ENCODE measurements at places on chromosomes 6 and 20. TPM values are rescaled to one million over a fixed set of nuclear protein-coding genes. Genes with fewer than 3 reads are reported as not detected.

Gene PDE10A
- 2.9 TPM for total RNA-seq

GRCh38 chr6:44094403-44095242 lies 32.6 kb downstream of the MRPL14 start:
- H3K27me3 ChIP-seq, result no peaks in the 10 kb centered on the region
- H3K27ac ChIP-seq, result no peak overlapping the region
- no peaks in the 10 kb centered on the region for H3K36me3 ChIP-seq
- no peaks in the 10 kb centered on the region for H3K4me1 ChIP-seq

DNA sequence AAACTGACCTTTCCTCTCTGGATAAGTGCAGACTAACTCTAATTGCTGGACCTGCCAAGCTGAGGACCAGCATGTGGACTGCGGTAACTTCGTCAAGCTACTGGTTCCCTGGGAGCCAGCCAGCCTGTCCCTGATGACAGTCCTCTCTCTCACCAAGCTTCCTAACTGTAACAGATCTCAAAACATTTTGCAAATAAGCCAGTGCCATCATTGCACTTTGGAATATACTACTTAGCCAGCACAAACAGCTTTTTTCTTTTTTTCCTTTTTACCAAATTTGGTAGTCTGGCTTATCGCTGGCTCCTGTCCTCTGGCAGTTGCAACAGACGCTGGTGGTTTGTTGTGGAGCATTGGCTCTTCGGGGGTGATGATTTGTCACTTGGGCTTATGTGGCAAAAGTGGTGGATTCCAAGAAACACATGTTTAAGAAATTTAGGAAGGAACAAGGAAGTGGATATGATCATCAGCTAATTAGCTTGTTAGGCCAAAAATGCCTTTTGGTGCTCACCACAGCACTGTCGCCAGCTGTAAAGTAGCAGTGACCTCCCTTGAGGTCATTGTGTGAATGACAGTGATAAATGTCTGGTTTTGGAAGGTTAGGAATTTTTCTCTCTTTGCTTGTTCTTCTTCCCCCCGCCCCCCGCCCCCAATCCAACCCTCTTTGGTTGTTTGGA lies 171.7 kb downstream of the CLIC5 start:
- H3K4me1 ChIP-seq, result no peaks in the 10 kb centered on the region

DNA sequence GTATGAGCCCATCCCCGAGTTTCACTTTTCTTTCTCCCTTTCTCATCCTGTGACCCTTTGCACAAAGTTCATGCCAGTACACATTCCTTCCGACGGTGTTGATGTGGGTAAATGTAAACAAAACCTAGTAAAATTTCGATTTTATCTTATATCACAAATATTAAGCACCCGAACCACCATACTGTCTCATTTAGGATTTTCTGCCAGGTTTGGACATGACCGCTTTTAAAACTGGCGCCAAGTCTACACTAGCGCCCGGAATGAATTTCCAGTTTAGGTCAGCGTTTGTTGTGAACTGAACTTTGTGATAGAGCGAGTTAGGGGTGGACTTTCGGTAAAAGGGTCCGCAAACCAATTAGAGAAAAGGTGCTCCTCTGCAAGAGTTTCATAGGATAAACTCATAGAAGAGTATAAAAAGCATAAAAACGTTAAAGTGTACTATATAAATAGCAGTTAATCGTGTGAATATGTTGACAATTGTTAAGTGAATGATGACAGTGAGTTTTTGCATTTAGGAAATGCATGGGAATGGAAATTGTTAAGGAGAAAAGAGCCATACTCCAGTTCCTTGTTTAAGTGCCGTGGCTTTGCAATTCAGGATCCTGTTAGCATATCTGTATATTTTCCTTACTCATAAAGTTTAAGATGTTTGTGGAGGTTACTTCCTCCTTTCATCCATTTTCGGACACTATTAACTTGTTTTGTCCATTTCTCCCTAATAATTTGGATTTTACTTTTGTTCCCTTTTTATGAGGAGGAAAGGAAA lies 937 bp downstream of the AKAP7 start:
- no peaks in the 10 kb centered on the region for H3K36me3 ChIP-seq
- peak overlapping the region; percentile 49 for H3K27ac ChIP-seq
- peak; percentile 60 for DNase-seq
- peaks cover 8% of the 10 kb centered on the region for H3K4me1 ChIP-seq
- peak overlapping the region; percentile 60 for H3K4me3 ChIP-seq

Gene POPDC3
- 1.7 TPM for total RNA-seq

Gene ID4
- total RNA-seq, result not detected

Gene SPATS1
- not detected for total RNA-seq

GRCh38 chr6:145758113-145758512 lies 22.8 kb upstream of the EPM2A start:
- no peaks in the 10 kb centered on the region for H3K4me1 ChIP-seq
- no peaks in the 10 kb centered on the region for H3K36me3 ChIP-seq
- H3K27ac ChIP-seq, result no peak overlapping the region
- no peaks in the 10 kb centered on the region for H3K27me3 ChIP-seq
- H3K4me3 ChIP-seq, result no peak overlapping the region
